ENCODE measurements at places on chromosomes 6 and 20.

- no peak for DNase-seq
These were observed 912 bp downstream of the IL17F start for GRCh38 chr6:52243282-52243893.

- no peak for DNase-seq
These were observed 3.6 kb upstream of the TOX2 start for GRCh38 chr20:43911066-43911465.

- no peak for DNase-seq
These were observed 53.6 kb downstream of the MDGA1 start for GRCh38 chr6:37643851-37644672.

DNA sequence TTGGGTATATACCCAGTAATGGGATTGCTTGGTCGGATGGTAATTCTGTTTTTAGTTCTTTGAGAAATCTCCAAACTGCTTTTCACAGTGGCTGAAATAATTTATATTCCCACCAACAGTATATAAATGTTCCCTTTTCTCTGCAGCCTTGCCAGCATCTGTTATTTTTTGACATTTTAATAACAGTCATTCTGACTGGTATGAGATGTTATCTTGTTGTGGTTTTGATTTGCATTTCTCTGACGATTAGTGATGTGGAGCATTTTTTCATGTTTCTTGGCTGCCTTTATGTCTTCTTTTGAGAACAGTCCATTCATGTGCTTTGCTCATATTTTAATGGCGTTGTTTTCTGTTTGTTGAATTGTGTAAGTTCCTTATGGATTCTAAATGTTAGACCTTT, 641.6 kb downstream of the HACE1 start:
- no peak for DNase-seq

DNA sequence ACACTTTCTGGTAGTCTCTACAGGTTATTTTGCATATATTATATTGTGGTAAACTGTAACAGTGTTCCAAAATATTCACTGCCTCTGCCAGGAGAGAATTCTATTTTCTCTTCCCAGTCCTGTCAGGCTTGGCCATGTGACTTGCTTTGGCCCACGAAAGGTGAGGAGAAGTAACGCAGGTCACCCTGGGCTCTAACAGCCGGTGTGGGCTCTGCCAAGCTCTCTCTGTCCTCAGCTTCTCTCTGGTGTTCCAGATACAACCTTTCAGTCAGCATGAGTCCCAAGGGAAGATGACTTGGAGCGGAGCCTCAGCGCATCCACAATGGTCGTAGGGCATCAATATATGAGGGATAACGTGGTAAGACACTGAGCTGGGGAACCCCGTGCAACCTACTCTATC, 113.0 kb upstream of the RREB1 start:
- DNase-seq, result no peak

DNA sequence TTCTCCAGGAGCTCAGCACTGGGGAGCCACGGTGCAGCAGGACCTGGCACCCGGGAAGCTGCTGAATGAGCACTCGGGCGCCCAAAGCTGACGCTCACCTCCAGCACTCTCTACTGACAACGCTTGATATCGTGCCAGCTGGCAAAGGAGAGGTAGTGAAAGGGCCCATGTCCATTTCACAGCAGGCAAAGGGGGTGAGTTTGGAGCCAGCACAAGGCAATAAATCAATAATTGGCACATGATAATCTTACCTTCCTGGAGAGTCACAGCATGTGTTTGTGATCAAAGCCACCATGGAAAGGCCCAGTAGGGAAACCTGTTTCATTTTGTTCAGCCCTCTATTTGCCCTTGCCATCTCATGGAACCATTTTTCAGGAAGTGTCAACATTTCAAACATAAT, 23.3 kb upstream of the SMIM26 start:
- no peak for DNase-seq

- DNase-seq, result no peak
These were observed 843 bp upstream of the HEY2 start for GRCh38 chr6:125748406-125749172.

GRCh38 chr6:4029687-4030086, 49.2 kb downstream of the FAM217A start:
- no peak for DNase-seq

DNA sequence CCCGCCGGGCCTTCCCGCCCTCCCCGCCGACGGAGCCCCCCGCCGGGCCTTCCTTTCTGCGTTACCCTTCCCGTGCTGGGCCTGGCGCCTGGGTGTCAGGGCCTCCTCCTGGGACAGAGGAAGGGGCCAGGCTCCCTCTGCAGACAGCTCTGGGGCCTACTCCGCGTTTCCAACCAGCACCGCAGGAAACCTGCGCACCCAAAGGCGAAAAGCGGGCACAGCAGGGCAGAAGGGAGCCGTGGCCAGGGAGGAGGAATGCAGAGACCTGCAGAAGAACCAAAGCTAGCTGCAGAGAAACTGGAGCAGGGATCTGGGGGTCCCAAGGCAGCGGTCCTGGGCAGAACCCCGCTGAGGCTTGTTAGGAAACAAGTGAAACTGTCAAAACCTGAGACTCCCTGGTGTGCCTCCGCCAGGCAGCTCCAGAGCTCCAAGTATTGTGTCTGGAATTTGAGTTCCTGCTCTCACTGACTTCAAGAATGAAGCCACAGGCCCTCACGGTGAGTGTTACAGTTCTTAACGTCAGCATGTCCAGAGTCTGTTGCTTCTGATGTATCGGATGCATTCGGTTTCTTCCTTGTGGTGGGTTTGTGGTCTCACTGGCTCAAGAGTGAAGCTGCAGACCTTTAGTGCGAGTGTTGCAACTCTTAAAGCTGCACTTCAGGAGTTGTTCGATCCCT, 33.3 kb downstream of the IRF4 start:
- no peak for DNase-seq

DNA sequence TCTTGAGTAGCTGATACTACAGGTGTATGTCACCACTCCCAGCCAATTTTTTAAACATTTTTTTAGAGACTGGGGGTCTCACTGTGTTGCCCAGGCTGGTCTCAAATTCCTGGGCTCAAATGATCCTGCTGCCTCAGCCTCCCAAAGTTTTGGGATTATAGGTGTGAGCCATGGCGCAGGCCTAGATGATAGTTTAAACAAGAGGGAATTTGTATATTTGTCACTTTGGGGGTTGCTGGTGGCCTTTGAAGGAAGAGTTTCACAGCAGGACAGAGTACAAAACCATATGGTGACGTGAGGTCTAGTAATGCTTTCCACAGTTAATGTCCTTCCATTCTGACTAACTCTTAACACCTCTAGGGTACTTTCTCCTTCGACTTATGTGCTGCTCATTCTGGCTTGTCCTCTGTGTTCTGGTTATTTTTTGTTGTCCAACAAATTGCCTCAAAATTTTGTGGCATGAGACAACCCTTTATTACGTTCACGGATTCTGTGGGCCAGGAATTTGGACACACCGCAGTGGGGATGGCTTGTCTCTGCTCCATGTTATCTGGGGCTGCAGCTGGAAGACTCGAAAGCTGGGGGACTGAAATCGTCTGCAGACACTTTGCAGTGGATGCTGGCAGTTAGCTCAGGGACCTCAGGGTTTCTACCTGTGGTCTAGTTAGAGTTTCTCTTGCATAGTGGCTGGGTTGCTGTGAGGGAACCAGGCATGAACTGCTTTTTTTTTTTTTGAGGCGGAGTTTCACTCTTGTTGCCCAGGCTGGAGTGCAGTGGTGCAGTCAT, 23.0 kb upstream of the IER3 start:
- DNase-seq, result no peak

GRCh38 chr6:75926293-75927168, 145.9 kb downstream of the IMPG1 start:
- no peak for DNase-seq

DNA sequence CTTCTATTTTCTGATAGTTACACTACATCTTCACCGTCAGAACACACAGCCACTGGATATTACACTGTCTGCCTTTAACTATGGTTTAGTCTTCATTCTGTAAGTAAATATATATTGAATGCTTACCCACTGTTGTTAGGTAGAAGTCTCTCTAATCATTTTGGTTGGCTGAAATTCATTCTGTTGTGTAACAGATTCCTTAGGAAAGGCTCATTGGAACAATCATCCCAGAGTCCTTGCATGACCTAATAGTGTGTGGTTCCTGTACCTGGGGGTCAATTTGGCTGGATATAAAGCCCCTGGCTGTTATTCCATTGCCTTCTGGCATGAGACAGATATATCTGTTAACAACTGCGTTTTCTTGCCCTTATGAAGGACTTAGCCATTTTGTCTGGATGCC, 9.9 kb downstream of the BLOC1S5 start:
- DNase-seq, result no peak

DNA sequence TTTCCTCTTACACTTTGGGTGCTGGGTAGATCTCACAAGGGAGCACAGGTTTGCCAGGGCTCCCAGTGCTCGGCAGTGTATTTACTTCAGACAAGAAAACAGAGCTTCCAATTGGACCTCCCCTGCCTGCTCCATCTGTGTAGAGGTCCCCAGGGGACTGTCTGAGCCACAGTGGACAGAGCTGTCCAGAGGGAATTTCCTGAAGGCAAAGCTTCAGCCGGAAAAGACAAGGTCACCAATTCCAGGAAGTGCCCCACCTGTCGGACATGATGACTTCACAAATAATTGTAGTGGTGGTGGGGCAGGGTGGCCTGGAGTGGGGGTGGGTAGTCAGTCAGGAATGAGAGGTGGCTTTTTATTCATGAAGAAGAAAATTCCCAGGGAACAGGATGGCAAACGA, 18.6 kb downstream of the ADGRF5 start:
- no peak for DNase-seq

DNA sequence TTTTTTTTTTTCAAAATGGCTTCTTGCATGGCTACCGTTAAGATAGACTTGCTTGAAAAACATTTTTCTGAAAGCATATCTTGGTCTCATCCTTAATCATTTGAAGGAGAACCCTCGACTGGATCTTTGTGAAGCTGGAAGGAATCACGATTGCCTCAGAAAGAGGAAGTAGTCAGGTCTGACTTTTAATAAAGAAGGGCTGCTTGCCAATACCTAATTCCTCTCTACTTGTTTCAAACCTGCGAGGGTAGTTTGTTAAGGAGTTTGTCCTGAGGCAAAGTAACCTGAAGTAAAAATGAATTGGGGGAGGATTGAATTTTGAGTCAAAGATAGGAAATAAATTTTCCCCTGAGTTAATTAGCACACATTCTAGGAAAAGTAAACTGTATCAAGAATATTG, 288.1 kb upstream of the MAP3K7 start:
- no peak for DNase-seq

GRCh38 chr20:23019403-23019802, 15.7 kb upstream of the SSTR4 start:
- no peak for DNase-seq

- DNase-seq, result no peak
These were observed 31.4 kb upstream of the HAO1 start for GRCh38 chr20:7971536-7972280.

GRCh38 chr6:33206027-33206863, 1.8 kb downstream of the HSD17B8 start:
- no peak for DNase-seq

GRCh38 chr6:43871284-43871683, 101.3 kb downstream of the VEGFA start:
- no peak for DNase-seq

GRCh38 chr6:138442663-138443062, 38.6 kb downstream of the HEBP2 start:
- no peak for DNase-seq

GRCh38 chr6:85115876-85116275, 334.0 kb upstream of the NT5E start:
- no peak for DNase-seq

GRCh38 chr20:39136798-39137197, 174.7 kb downstream of the DHX35 start:
- no peak for DNase-seq

- DNase-seq, result no peak
These were observed 43.6 kb upstream of the FAM50B start for GRCh38 chr6:3805448-3806123.

- no peak for DNase-seq
These were observed 9.6 kb downstream of the RMND1 start for GRCh38 chr6:151442371-151442770.

DNA sequence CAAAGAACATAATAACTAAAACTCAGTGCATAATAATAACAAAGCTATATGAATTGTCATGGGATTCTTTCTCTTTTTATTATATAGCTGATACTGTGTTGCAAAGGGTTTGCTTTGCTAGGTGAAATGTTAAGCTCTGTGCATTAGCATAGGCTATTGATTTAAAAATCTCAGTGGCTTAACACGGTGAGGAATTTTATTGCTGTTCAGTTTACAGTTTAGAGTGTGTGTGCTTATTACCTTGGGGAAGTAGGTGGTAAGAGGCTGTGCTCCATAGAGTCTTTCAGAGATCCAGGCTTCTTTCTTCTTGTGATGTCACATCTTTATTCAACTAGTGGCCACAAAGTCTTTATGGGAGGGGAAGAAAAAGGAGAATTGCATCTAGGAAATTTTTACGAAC, 55.7 kb downstream of the LRRC1 start:
- no peak for DNase-seq

DNA sequence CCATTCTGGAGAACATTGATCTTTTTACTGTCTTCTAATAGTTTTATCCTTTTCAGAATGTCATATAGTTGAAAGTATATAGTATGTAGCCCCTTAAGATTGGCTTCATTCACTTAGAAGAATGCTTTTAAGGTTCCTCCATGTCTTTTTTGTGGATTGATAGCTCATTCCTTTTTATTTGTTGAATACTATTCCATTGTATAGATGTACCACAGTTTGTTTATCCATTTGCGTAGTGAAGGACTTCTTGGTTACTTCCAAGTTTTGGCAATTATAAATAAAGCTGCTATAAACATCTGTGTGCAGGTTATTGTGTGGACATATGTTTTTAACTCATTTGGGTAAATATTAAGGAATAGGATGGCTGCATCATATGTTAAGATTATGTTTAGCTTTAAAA, 27.8 kb downstream of the ABT1 start:
- DNase-seq, result no peak

All from iPS-NIHi11 (cell line).